EH (cell line): ENCODE measurements at places on chromosomes 2 and 18.

- DNase-seq, result peak; percentile 89
Observed at GRCh38 chr2:108268001-108268400, 20.7 kb upstream of the SULT1C2 start.

GRCh38 chr2:3195641-3196476 lies 181.8 kb downstream of the EIPR1 start:
- no peak for DNase-seq

DNA sequence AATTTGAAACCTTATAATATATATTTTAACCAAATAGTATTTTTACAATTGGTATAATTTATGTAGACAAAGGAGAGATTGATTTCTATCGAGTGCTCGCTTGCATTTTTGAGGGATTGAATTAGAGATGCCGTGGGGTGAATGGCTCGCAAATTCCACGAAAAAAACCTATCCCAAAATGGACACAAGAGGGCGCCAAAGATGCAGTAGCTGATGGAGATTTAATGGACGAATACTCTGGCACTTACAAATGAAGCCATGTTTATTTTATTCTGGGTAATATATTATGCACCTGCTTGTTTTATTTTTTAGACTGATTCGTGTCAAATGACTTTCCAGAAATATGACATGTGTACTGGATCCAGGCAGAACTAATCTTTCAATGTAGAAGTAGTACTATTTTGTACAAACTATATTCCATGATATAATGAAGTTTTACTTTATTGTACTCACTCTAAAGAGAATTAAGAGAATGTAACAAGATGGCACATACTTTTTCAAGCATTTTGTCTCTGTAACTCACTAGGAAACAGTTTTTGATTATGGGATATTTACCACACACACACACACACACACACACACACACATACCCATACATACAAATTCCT lies 505.4 kb downstream of the PLCL1 start:
- peak; percentile 61 for DNase-seq

DNA sequence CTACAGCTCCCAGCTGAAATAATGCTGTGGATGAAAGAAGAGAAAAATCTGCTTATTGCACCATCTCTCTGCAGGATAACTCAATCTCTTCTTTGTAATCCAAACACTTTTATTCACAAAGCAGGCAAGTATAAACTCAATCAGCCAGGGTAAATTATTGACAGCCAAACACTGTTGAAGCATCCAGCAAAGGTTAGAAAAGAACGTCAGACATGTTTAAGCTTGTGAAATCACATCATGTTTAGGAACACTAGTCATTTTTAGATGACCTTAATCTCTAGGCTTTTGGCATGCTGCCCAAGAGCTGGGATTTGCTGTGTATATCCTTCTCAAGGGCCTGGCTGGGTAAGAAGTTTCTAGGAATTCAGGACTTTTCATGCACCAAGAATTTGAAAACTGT lies 1148.1 kb upstream of the FANCL start:
- peak; percentile 37 for DNase-seq

GRCh38 chr2:41899189-41899588 lies 148.6 kb upstream of the PKDCC start:
- no peak for DNase-seq

DNA sequence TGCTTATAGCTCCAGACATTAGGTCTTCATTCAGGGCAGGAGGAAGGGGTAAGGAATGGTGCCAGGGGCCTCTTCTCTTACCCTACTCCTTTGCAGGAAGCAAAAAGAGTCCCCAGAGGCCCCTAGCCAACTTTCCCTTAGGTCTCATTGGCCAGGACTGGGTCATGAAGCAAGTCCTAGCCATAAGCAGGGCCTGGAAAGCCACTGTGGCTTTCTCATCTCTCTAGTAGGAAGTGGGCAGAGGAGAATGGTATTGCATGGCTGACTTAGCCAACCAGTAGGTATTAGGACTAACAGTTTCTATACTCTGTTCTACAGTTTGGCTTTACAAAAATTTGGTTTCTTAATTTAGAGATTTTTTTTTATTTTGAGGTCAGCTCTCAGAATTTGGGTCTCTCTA lies 4.8 kb downstream of the FAM228A start:
- no peak for DNase-seq

GRCh38 chr2:10277293-10278028 lies 25.2 kb upstream of the HPCAL1 start:
- DNase-seq, result no peak

- no peak for DNase-seq
Observed at GRCh38 chr18:59144483-59144882, 4.8 kb downstream of the SEC11C start.

GRCh38 chr2:86309966-86310365 lies 27.5 kb downstream of the REEP1 start:
- no peak for DNase-seq

DNA sequence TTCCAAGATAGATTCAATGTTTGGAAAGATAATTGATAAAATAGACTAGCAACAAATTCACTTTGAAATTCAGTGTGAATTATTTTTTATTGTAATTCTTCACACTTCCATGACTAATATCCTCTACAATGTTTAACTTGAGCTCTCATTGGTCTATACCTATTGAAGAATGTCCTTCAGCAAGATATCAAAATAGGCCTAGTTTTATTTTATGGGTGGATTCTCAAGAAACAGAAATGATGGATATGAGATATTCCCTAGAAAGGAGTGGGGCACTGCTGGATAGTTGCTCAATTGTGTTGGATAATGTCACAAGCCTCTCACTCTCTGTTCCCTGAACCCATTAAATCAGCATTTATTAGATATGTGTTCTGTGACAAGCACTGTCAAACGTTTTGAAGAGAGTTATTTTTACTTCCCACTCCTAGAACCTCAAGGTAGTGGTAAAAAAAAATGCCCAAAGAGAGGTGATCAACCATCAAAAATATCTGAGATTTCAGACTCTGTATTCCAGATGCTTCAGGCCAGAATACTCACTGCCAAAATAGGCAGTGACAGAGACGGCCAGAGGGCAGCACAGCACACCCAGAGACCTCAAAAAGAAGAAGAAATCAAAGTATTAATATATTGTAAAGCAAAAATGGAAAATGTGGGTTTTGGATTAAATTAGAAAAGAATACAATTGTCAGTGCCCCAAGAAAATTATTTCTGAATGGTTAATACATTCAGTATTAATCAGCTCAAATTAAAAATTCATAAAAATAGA lies 87.5 kb downstream of the TRIB2 start:
- peak; percentile 52 for DNase-seq

GRCh38 chr2:89825034-89825433 lies 1133.6 kb downstream of the RPIA start:
- DNase-seq, result no peak

- no peak for DNase-seq
Observed at GRCh38 chr2:238573065-238573778, 146.5 kb downstream of the ASB1 start.

- no peak for DNase-seq
Observed at GRCh38 chr18:9091066-9091476, 11.4 kb upstream of the NDUFV2 start.

DNA sequence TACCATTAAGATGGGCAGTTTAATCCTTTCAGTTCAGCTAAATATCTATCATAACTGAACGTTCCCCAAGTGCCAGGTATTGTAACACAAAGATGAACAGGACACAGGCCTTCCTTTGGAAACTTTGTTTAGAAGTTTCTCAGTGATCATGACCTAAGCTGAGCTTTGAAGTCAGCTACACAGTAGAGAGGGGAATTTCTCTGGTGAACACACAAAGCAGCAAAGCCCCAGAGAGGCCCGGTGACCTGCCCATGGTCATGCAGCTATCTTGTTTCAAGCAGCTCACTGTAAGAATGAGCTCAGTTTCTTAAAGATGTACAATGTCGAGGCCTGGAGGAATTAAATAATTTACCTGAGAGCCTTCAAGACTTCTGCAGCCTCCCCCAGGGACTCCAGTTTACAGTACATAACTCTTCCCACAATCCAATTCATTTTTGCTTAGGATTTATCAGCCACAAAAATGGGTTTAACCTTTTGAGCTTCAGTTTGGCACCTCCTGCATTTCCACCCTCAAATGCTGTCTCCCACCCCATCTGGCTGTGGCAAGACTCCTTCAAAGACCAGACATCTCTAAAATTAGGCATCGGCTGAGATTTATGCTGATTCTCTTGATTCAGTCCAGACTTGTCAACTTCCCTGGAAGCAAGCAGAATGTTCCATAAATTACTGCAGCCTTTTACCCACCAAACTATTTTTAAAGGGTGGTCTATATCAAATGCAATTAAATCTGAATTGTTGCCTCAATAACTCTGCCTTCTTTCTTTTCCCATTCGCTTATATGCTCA lies 325.6 kb downstream of the TXNL1 start:
- no peak for DNase-seq

DNA sequence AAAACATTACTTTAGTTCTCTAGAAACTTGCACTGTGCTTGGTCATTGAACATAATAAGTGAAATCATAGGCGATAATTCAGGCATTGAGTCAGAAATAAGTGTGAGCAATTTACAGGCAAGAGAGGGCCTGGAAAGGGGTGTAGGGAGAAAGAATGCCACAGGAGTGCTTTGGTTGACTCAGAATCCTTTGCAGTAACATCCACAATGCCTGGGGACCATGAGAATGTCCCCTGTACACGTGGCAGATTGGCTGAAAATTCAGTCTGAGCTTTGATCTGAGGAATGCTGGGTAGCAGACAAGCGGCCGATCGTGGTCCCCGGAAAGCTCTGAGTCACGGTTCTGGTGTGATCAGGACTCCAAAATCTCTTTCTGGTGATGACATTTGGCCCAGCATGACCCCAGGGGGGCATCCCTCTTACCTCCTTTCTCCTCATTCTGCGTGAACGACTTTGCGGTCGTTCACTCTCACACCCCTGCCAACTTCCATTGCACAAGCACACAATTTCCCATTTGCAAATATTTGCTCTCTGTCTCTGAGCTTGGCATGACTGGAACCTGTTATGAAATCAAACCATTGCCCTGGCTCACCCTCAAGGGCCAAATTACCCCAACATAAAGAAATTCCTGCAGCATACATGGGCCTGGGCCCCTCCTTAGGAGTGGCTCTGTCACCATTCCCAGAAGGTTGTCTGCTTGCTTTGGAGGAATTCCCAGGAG lies 305.0 kb upstream of the EPAS1 start:
- DNase-seq, result peak; percentile 94

DNA sequence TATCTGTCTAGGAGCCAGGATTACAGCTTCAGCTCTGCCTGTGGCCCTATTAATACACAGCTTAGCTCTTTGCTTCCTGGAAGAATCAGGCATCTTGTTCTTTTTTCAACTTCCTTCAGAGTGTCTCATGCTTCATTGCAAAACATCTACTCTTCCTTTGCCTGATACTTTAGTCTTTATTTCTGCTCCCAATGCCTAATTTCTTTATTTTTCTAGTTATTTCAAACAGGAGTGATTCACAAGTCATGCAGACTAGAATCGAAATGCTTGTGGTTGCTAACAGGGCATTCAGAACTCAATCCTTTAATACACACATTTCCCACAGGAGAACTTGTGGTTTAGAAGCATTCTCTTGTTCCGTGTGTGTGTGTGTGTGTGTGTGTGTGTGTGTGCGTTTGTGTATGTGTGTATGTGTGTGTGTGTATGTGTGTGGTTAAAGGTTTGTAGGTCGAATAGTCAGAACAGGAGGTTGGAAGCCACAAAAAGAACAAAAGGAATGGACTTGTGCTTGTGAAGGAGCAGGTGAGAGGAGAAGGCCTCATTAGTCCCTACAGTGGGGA lies 28.3 kb upstream of the INSIG2 start:
- DNase-seq, result peak; percentile 78

- DNase-seq, result no peak
Observed at GRCh38 chr2:109197491-109198418, 68.8 kb downstream of the SH3RF3 start.

- no peak for DNase-seq
Observed at GRCh38 chr18:58405107-58405898, 223.6 kb downstream of the ALPK2 start.

DNA sequence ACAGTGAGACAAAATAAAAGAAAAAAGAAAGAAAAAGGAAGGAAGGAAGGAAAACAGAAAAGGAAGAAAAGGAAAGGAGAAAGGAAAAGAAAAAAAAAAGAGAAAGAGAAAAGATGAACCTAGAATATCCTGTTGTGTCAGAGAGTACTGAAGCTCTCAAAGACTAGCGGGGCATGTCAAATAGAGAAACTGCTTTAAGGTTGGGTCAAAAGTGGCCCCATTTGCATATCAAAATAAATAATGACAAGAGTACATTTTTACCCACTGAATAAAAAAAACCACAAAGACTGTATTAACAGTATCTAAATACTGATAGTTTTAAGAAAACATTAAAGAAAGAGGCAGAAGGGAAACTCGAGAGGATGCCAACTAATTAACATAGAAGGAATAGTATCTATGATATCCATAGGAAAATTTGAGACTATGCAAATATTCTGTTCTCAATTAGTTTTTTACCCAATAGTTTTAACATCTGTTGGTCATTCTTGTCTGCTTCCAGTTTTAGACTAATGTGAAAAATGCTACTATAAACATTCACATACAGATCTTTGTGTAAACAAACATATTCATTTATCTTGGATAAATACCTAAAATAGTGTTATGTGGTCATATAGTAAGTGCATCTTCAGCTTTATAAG lies 53.2 kb downstream of the SFXN5 start:
- DNase-seq, result peak; percentile 58

DNA sequence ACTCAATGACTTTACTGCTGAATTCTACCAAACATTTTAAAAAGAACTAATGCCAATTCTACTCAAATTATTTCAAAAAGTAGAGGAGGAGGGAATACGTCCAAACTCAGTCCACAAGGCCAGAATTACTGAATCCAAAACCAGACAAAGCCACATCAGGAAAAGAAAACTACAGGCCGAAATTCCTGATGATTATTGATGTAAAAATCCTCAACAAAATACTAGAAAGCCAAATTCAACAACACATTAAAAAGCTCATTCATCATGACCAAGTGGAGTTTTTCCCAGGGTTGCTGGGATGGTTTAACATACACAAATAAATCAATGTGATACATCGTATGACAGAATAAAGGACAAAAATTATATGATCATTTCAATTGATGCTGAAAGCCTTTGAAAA lies 103.9 kb upstream of the UBE2E3 start:
- DNase-seq, result peak; percentile 26

DNA sequence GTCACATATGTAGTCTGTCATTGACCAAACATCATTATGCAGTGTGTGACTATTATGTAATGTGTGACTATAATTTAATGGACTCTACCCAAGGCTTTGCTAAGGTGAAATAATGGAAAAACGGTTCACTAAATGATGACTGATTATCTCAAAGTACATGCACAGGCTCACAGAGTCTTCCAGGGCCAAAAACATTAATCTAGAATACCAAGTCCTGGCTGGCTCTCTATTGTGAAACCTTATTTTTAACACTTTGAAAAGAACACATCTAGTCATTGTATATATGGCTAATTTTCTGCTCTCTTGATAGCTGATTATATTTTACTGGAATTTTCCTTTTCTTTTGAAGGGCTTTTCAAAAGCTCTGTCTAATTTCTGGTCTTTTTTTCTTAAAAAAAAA lies 102.9 kb upstream of the THUMPD2 start:
- DNase-seq, result no peak

- no peak for DNase-seq
Observed at GRCh38 chr18:70273021-70273420, 15.8 kb upstream of the SOCS6 start.

GRCh38 chr18:11237066-11237465 lies 87.7 kb upstream of the PIEZO2 start:
- no peak for DNase-seq
